ENCODE measurements at places on chromosomes 12 and 14. TPM values are rescaled to one million over a fixed set of nuclear protein-coding genes. Genes with fewer than 3 reads are reported as not detected.

TMEM179 gene
- total RNA-seq: 0.23 TPM

CIROP gene
- total RNA-seq: not detected

ATP5MC2 gene
- 327 TPM for total RNA-seq

PIANP gene
- not detected for total RNA-seq

PRH2 gene
- not detected for total RNA-seq

LRFN5 gene
- total RNA-seq: not detected

TMEM132C gene
- total RNA-seq: not detected

C1QL4 gene
- total RNA-seq: not detected

All from activated naive CD4-positive, alpha-beta T cell treated with anti-CD3 and anti-CD28 coated beads, Interleukin-2, amount 50 U/mL, for 72 hours (primary cell).